ENCODE measurements at places on chromosomes 5 and 9. TPM values are rescaled to one million over a fixed set of nuclear protein-coding genes. Genes with fewer than 3 reads are reported as not detected.

DNA sequence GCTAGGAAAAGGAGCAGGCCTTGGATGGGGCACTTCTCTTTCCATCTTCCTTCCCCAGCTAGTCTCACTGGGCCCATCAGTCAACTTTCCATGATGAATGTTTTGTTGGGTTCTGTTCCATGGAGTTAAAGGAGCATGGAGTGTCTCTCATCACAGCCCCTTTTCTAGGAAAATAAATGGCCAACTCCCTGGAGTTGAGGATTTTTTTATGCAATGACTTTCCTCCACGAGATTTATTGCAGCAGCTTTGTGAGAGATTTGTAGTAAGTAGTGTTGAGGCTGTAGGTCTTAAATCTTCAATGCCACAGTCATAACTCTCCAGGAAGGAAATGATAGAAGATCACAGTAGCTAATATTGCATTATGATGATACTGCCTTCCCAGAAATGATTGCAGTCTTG lies 45.6 kb upstream of the SLC44A1 start:
- DNase-seq: no peak

DNA sequence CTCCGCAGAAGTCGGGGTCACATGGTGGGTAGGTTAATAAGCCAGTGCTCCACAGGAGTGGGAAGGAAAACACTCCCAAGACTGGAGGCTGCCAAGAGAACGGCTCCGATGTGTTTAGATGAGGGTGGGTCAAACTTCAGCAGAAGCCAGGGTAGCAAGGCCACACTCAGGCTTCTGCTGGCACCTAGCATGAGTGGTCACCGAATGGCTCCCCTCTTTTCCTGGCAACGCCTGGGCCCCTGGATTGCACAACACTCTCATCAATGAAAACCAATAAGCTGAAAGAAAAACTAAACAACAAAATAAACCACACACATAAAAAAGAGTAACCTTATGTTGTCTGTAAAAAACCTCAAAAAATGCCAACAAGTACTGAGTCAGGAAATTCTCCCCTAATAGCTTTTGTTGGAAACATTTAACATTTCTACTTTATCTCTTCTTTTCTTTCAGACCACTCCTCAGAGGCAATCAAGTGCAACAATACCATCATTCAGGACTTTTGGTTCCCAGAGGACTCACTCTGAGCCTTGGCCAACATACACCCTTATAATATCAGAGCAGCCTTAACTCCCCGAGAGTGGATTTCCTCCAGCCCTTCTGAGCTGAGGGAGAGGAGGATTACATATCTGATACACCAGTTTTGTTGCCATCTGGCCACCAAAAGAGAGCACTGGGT lies 279.9 kb downstream of the ENC1 start:
- no peak for DNase-seq

DNA sequence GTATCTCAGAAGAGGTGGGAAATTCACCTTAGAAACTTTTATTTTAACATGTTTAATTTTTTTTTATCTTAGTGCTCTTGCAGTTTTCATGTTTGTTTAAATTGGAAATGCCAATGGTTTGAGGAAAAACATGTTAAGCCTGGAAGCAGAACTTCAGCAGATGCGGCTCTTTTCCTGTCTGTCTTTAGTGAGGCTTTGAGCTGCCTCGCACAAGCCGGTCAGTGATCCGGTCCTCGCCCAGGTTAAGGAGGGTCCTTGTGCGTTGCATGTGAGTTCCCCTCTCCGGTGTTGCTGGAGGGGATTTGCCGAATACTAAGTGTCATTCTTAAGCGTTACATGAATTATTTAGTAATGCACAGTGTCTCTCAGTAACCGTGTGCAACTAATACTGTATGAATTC lies 9.4 kb upstream of the PLEKHG4B start:
- no peak for DNase-seq

GRCh38 chr9:122322553-122322952 lies 48.3 kb upstream of the PTGS1 start:
- DNase-seq: no peak

GRCh38 chr5:154773326-154773725 lies 18.1 kb downstream of the LARP1 start:
- DNase-seq: no peak

GRCh38 chr9:88966894-88967676 lies 24.2 kb upstream of the S1PR3 start:
- no peak for DNase-seq

GRCh38 chr5:132263548-132264261 lies 6.2 kb downstream of the PDLIM4 start:
- DNase-seq: no peak

The PLAC8L1 gene
- total RNA-seq: 0.55 TPM

The DMGDH gene
- total RNA-seq: not detected

The SLC6A19 gene
- total RNA-seq: not detected

The TLX3 gene
- total RNA-seq: not detected
